Kidney (tissue), 22 donors: ENCODE measurements at places on chromosomes 6 and 20. TPM values are rescaled to one million over a fixed set of nuclear protein-coding genes. Genes with fewer than 3 reads are reported as not detected.

The OVOL2 gene
- total RNA-seq = 4.8 TPM

The ZSCAN23 gene
- total RNA-seq = 5.5 TPM

The HLA-DPA1 gene
- 200 TPM for total RNA-seq

The DTNBP1 gene
- 25.2 TPM for total RNA-seq

The MYMX gene
- total RNA-seq = 1.1 TPM

The VSTM2L gene
- total RNA-seq = 4.1 TPM

The GGTLC1 gene
- total RNA-seq = not detected

The MAFB gene
- total RNA-seq = 39.6 TPM

The TUBB2B gene
- 34.2 TPM for total RNA-seq

The MUC21 gene
- total RNA-seq = not detected

The COQ3 gene
- total RNA-seq = 8.1 TPM
